ENCODE measurements at places on chromosomes 16 and 17. TPM values are rescaled to one million over a fixed set of nuclear protein-coding genes. Genes with fewer than 3 reads are reported as not detected.
A peak's percentile ranks its signal among the peaks of the same experiment; 100 is the strongest.

Gene GIT1
- total RNA-seq = 64.8 TPM

Gene KRTAP9-4
- total RNA-seq = not detected

Gene PPY
- total RNA-seq = not detected

Gene KRT26
- not detected for total RNA-seq

- DNase-seq = no peak
Measured at GRCh38 chr16:75908331-75909117, 182.2 kb upstream of the CPHXL start.

- no peak for DNase-seq
Measured at GRCh38 chr17:47188271-47188875, 722 bp downstream of the CDC27 start.

GRCh38 chr17:82320140-82320840, 2.9 kb upstream of the CD7 start:
- peak; percentile 64 for DNase-seq

DNA sequence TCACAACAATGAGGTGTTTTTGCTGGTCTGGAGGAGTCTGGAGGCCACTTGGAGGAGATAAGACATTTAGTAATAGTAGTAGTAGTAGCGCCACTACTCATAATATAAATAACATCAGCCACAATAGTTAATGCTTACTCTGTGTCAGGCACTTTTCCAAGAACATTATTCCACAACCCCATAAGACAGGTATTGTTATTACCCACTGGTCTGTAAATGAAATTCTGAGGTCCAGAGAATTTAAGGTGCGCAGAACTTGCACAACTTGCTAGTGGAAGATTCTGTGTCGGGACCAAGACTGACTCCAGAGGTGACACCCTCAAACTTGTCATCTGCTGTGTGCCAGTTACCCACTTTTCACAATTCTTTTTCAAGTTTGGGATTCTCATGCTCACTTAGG, 106.5 kb downstream of the MRM1 start:
- DNase-seq = no peak

DNA sequence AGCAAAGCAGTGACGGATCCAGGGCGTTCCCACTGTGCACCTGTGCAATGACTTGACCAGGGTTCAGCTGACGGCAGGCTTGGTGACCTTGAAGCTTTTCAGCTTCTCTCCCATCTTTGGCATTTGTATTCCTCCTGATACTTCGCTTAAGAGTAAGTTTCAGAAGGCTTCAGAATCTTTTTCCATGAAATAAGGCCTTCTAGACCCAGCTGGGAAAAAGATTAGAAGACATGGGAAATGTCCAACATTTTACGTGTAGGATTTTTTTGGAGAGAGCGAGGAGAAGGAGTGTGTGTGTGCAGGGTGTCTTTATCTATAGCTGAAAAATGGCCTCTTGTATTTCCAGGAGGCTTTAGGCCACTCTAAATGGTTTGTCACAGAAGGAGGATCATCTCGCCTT, 104.1 kb downstream of the BANP start:
- DNase-seq = no peak

GRCh38 chr17:74995847-74996246, 8.4 kb downstream of the CDR2L start:
- no peak for DNase-seq

DNA sequence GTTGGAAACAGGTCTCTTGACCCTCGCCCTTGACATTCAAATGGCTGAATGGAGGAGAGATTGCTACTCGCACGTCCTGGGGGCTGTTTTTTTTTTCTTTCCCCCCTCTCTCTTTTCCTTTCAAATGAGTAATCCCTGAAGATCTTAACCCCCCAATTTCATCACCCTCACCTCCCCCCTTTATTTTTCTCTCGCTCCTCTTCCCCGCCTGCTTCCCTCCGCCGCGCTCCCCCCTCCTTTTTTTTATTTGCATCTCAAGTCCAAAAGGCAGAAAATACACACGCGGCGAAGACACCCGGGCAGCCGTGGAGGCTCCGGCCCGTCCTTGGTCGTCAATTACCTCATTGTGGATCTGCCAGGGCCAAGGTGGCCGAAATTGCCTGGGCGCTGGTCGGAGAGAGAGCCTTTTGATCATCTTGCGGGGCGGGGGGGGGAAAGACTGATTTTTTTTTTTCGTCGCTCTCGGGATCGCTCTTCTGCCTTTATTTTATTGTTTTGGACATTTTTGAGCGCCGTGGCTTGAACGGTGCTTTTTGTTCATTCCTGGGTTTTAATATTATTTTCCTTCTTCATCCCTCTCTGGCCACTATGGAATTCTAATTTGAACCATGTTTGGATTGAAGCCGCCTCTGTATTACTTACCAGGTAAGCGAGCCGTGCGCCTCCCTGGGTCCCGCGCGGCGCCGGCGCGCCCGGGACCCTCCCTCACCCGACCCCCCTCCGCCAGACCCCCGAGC, 57.2 kb upstream of the GSE1 start:
- DNase-seq = peak; percentile 70

Data from upper lobe of right lung (tissue), 1 donor.